ENCODE measurements at places on chromosomes 6 and 20. TPM values are rescaled to one million over a fixed set of nuclear protein-coding genes. Genes with fewer than 3 reads are reported as not detected.

GRCh38 chr6:141484711-141485110, 648.0 kb upstream of the GJE1 start:
- peak overlapping the region; percentile 92 for H3K27ac ChIP-seq
- H3K36me3 ChIP-seq: no peaks in the 10 kb centered on the region
- DNase-seq: no peak
- no peak overlapping the region for H3K4me3 ChIP-seq
- no peaks in the 10 kb centered on the region for H3K27me3 ChIP-seq
- H3K4me1 ChIP-seq: peaks cover 31% of the 10 kb centered on the region

- H3K27me3 ChIP-seq: no peaks in the 10 kb centered on the region
- H3K4me3 ChIP-seq: no peak overlapping the region
- peaks cover 66% of the 10 kb centered on the region for H3K4me1 ChIP-seq
- H3K36me3 ChIP-seq: no peaks in the 10 kb centered on the region
- no peak for DNase-seq
Measured at GRCh38 chr6:56794421-56794820, 151.7 kb upstream of the DST start.

DNA sequence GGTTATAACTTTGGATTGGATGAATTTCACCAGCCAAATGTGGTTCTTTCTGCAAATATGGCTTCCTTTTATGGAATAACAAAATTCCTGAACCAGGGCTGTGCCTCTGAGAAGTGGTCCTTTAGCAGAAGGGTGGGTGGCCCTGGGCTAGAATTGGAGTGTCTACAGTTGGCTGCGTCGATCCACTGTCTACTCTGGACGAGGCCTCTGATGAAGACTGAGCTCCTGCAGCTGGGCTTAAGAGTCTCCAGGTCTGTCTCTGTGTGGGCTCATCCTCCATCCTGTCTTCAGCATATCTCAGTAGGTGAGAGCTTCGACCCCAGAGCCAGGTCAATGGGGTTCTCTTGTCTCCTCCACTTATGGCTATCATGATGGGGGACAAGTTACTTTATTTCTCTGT, 166.3 kb upstream of the PMEPA1 start:
- no peak overlapping the region for H3K27ac ChIP-seq
- DNase-seq: no peak
- no peak overlapping the region for H3K4me3 ChIP-seq
- peaks cover 30% of the 10 kb centered on the region for H3K27me3 ChIP-seq
- H3K4me1 ChIP-seq: no peaks in the 10 kb centered on the region
- H3K36me3 ChIP-seq: no peaks in the 10 kb centered on the region

- peaks cover 11% of the 10 kb centered on the region for H3K4me1 ChIP-seq
- no peaks in the 10 kb centered on the region for H3K36me3 ChIP-seq
- DNase-seq: no peak
- H3K27me3 ChIP-seq: no peaks in the 10 kb centered on the region
Measured at GRCh38 chr6:11727346-11727997, 51.1 kb downstream of the ADTRP start.

- DNase-seq: peak; percentile 21
- no peaks in the 10 kb centered on the region for H3K27me3 ChIP-seq
- no peak overlapping the region for H3K4me3 ChIP-seq
- no peaks in the 10 kb centered on the region for H3K36me3 ChIP-seq
- peak overlapping the region; percentile 54 for H3K27ac ChIP-seq
- peaks cover 40% of the 10 kb centered on the region for H3K4me1 ChIP-seq
Measured at GRCh38 chr6:72783035-72783434, 161.2 kb downstream of the KCNQ5 start.

- H3K27ac ChIP-seq: no peak overlapping the region
- H3K36me3 ChIP-seq: no peaks in the 10 kb centered on the region
- DNase-seq: peak; percentile 30
- peaks cover 91% of the 10 kb centered on the region for H3K27me3 ChIP-seq
Measured at GRCh38 chr20:25081065-25081729, 744 bp downstream of the VSX1 start.

- no peak overlapping the region for H3K4me3 ChIP-seq
- no peaks in the 10 kb centered on the region for H3K27me3 ChIP-seq
- no peak overlapping the region for H3K27ac ChIP-seq
- H3K36me3 ChIP-seq: no peaks in the 10 kb centered on the region
- H3K4me1 ChIP-seq: no peaks in the 10 kb centered on the region
- no peak for DNase-seq
Measured at GRCh38 chr6:146106532-146106931, 77.7 kb downstream of the GRM1 start.

Gene EPB41L1
- total RNA-seq: 19.2 TPM

Gene EIF6
- total RNA-seq: 183 TPM

All from GM23248 (cell line).